Testis (tissue), 5 donors: ENCODE measurements at places on chromosomes 3 and 15. TPM values are rescaled to one million over a fixed set of nuclear protein-coding genes. Genes with fewer than 3 reads are reported as not detected.

The SST gene
- polyA plus RNA-seq, result 0.84 TPM

The ACY1 gene
- polyA plus RNA-seq, result 26.7 TPM

The EFL1 gene
- polyA plus RNA-seq, result 35.0 TPM

The ADAMTSL3 gene
- polyA plus RNA-seq, result 8.6 TPM

The FOXL2 gene
- 1.3 TPM for polyA plus RNA-seq

GRCh38 chr15:48856942-48857341 lies 21.0 kb upstream of the EID1 start:
- DNase-seq, result no peak

DNA sequence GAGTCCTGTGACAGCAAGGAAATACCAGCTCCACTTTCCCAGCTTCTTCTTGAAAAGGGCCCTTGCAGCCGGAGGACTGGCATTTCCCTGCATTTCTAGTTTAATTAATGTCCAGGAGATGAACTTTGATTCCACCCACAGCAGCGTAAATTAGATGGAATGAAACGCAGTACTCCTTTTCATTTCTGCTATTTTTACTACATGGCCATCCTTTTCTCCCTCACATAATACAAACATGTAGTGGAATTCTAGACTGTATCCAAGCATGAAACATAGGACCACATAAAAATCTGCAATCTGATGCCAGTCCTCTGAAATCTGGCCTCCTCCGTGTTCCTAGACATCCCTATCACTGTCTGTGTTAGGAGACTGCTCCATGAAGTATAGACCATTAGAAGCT lies 403.2 kb downstream of the NR2F2 start:
- no peak for DNase-seq

- peak; percentile 65 for DNase-seq
Measured at GRCh38 chr15:28086175-28086703, 12.9 kb downstream of the OCA2 start.

DNA sequence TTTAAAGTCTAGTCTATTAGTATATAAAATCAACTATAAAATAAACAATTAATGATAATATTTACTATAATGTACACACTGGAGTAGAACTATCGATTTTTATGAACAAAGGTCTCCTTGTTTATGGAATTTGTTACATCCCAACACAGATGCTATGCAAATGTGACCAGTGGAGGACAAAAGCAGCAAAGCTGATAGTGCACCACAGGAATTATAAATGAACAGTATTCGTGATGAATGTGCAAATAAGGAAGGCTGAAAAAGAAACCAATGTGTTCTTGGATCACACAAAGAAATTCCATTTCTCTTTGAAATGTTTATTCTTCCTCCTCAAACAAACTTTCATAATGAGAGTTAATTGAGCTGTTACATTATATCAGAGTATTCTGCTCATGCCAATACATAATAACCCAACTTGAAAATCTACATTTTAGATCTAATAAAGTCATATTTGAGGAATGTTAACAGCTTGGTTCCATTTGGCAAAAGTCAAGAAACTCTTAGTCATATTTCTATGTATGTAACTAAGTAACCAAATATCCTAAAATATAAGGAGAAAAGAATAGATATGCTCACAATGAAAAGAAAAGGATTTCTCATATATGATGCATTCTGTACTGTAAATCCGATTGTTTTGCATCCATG lies 79.3 kb downstream of the NEK10 start:
- no peak for DNase-seq

GRCh38 chr3:83500422-83500821 lies 1458.4 kb upstream of the CADM2 start:
- DNase-seq, result no peak

- DNase-seq, result no peak
Measured at GRCh38 chr3:69490971-69491370, 105.1 kb upstream of the FRMD4B start.

- DNase-seq, result no peak
Measured at GRCh38 chr15:87680208-87680607, 576.3 kb downstream of the NTRK3 start.

DNA sequence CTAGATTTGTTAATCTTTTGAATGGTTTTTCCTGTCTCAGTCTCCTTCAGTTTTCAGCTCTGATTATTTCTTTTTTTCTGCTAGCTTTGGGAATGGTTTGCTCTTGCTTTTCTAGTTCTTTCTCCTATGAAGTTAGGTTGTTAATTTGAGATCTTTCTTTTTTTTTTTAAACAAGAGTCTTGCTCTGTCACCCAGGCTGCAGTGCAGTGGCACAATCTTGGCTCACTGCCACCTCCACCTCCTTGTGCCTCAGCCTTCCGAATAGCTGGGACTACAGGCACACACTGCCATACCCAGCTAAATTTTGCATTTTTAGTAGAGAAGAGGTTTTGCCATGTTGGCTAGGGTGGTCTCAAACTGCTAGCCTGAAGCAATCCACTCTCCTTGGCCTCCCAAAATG lies 56.7 kb downstream of the UQCC5 start:
- no peak for DNase-seq

- DNase-seq, result no peak
Measured at GRCh38 chr15:52496175-52496574, 32.5 kb downstream of the MYO5A start.

DNA sequence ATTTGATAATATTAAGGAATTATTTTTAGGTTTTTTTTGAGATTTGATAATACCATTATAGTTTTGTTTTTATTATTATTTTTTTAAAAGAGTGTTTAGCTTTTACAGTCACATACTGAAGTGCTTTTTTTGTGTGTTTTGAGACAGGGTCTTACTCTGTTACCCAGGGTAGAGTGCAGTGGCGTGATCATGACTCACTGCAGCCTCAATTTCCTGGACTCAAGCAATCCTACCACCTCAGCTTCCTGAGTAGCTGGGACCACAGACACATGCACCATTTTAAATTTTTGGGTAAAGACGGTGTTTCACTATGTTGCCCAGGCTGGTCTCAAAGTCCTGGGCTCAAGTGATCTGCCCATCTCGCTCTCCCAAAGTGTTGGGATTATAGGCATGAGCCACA lies 73.0 kb downstream of the SUMF1 start:
- no peak for DNase-seq

DNA sequence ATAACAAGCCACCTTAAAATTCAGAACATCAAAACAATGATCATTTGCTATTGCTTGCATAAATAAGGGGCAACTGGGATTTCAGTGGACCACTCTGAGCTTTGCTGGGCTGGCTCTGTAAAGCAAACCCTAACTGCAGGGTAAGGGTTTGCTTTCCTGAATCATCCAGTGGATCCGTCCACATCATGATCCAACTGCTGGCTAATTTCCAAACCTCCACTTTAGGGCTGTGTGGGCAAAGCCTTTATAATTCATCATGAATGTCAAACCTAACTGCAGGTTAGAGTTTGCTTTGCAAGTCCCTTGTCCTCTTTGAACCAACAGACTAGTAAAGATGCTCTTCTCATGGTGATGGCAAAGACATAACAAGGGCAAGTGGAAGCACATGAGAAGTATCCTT lies 76.1 kb downstream of the SYNPR start:
- no peak for DNase-seq

DNA sequence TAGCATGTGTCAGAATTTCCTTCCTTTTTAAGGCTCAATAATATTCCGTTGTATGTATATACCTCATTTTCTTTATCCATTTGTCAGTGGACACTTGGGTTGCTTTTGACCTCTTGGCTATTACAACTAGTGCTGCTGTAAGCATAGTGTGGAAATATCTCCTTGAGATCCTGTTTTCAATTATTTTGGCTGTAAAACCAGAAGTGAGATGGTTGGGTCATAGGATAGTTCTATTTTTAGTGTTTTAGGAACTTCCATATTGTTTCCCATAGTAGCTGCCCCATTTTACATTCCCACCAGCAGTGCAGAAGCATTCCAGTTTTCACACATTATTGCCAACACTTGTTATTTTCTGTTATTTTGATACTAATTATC lies 70.4 kb upstream of the C15orf39 start:
- DNase-seq, result no peak

DNA sequence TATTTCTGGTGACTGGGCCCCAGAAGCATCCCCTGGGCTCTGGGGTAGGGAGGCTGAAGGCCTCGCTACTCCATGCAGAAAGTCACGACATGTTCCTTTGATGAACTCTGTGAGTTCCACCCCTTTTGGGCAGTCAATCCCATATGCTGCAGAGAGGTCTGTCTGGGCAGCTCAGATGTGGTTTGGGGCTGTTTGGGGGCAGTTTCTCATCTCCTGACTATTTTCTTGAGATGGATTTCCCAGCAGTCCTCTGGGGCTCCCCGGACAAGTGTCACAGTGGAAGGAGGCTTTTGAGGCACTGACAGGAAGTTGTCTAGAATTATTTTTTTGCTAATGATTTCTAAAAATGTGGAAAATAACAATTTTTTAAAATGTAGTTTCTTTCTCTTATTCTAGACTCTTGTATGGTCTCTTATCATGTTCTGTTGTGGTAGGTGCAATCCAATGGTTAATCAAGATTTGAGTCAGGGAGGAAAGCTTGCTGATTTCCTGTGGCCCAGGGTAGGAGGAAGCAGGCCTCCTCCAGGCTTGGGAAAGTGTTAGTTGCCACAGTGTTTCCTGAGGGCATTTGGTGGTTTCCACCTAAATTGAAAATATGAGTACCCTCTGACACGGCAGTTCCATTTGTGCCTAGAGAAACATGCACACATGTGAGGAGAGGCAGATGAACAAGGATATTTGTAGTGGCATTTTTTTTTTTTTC lies 19.9 kb upstream of the TATDN2 start:
- no peak for DNase-seq
